ENCODE measurements at places on chromosomes 1 and 21.
A peak's percentile ranks its signal among the peaks of the same experiment; 100 is the strongest.

- no peak for DNase-seq
Observed at GRCh38 chr1:3680488-3681230, 28.3 kb downstream of the TP73 start.

- DNase-seq: no peak
Observed at GRCh38 chr21:39850333-39850732, 16.9 kb upstream of the PCP4 start.

DNA sequence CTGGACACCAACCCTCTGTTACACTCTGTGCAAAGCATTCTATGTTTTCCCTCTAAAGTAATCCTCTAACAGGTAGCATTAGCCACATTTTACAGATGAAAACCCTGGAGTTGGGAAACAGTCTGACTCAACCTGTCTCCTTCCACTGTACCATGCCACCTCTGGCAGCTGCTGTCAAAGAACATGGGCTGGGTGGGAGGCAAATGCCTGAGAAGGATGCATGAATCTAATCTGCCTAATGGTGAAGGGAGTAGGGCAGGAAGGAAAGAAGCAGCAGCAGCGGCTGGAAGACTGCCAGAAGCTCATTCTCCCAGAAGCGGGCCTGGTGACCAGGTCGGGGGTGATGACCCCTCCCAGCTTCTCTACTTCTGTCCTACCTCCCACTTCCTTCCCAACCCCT, 21.7 kb downstream of the LRRC71 start:
- no peak for DNase-seq

DNA sequence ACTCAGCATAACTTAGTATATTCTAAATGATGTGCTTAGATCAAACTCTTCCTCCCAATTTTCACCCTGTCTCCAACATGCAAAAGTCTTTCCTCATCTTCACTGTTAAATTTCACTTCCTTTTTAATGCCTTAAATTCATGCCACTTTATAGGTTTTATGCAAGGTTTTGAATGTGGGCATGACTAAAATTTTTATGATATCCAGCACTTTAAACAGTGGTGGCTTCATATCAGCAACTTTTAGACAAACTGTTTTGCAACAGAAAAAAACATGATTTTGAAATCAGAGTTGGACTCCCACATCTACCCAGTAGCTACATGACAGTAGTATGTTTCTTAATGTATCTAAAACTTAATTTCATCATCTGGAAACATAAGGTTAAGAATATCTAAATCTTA, 84.7 kb upstream of the ZP4 start:
- no peak for DNase-seq

GRCh38 chr1:196381544-196381943, 226.7 kb downstream of the KCNT2 start:
- no peak for DNase-seq

DNA sequence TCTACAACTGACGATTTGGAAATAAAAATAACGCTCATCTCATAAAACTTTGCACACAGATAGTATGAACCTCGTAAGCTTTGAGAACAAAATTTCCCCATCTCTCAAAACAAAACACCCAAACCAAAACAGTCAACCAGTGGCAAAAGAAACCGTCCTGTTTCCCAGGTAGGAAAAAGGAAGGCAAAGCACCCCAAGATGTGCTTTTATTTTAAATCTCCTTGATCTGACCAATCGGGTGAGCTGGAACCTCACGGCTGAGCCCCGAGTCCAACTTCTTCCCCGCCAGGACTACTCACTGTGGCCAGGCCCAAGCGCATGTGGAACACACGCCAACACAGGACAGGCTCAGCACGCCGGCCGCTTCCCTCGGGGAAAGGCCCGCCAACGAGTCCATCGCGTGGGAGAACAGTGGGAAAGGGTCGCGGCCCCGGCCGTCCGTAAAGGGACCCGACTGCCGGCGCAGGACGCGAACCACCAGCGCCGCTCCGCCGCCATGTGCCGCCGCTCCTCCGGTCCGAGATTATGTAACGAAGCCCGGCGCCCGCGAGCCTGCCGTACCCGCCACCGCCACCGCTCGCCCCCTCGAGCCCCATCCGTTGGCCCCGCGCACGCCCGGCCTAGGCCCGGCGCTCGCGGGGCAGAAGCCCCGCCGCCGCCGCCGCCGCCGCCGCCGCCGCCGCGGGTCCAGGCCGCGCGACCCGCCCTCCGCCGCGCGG, 759 bp downstream of the AHCTF1 start:
- DNase-seq: peak; percentile 61

DNA sequence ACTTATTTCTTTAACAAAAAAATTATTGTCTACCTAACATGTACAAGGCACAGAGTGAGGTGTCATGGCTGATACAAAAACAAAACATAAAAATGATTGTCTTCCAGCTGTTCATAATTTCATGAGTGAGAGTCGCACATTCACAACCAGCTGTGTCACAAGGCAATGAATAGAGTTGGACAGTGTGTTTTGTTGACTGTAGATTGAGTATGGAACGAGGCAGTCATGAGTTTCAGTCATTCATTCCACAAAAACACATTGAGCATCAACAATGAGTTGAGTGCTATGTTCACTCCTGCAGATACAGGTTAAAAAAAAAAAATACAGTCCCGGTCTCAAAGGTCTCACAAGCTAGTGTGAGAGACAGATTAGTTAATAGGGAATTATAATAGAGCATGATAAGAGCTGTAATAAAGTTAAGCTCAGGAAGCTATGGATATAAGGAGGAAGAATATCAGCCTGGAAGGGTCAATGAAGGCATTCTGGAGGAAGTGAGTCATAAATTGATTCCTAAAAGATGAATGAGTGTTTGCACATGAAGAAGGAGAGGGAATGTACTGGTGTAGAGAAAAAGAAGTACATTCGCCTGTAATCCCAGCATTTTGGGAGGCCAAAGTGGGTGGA, 47.8 kb upstream of the ARHGAP29 start:
- no peak for DNase-seq

GRCh38 chr1:23657659-23658275, 33.8 kb upstream of the RPL11 start:
- peak; percentile 42 for DNase-seq

GRCh38 chr1:46190539-46190938, 7.7 kb downstream of the POMGNT1 start:
- DNase-seq: no peak

DNA sequence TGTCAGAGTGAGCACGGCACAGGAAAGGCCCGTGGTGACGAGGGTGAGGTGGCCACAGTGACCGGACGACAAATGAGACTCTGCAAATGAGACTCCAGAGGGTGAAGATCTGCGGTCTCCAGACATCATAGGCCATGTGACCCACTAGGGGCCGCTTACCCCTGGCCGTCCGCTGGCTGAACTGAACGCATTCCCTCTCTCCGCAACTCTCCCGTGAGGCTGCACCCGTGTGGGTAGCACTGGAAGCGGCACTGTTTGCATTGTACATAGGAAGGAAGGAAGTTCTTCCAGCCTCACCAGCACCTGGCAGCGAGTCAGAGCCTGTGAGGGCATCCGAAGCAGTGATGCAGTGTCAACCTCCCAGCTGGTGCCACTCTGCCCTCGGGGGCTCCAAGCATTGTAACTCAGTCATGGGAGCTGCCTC, 23.6 kb upstream of the SPSB1 start:
- no peak for DNase-seq

DNA sequence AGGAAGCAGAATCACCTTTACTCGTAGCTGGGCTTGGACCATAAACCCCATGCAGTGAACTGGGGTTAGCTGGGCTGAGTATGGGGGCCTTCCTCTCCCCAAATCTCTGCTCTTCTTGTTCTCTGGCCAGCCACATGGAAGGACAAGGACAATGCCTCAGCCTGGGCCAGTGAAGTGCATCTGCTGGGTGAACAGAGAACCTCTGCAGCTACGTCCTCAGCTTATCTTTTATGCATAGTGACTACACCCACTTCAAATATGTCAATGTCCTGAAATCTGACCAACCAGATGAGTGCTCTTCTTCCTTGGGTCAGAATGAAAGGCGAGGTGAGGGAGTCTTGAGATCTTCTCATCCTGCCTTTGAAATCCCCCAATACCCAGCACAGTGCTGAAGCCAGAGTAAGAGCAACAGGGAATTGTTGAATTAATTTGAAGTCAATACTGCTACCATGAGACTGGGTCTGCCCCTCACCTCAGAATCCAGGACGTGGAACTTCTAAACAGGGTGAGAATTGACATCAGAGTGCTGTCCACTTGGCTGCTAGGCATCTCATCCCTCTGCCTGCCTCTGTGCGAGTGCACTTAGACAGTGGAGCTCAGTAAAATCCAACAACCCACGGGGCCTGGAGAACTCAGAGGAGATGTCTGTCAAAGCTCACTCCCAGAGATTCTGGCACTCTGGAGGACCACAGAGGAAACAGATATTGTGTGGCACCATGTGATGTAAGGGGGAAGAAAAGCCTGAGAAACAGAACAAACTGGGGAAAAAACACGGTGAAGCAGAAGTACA, 99.0 kb downstream of the IER5 start:
- DNase-seq: no peak

GRCh38 chr1:16215882-16216753, 3.7 kb upstream of the ARHGEF19 start:
- DNase-seq: peak; percentile 73

DNA sequence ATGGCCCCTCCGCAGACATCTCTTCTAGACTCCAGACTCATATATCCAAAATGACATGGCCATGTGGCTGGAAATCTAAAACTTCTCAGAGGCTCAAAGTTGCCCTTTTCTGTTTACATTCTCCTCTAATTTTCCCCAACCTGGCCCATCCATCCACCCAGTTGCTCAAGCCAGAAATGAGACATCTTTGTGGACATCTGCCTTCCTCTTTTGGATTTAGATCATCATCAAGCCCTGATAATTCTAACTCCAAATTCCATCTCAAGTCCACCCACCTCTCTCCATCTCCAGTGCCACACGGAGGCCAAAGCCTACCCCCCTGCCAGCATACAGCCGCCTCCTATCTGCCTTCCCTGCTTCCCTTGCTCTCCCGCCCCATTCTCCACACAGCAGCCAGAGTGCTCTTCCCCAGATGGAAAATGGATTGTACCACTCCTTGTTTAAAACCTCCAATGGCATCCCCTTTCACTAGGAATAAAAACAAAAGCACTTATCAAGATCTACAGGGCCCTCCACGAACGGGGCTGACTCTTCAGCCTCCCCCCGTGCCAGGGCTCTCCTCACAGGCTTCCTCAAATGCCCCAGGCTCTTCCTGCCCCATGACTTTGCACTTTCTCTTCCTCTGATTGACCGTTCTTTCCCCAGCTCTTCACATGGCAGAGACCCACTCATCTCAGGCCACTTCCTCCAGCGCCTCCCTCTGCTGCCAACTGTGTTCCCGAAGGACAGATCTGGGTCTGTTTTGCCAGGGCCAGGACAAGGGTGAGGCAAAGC, 40.1 kb downstream of the SYT6 start:
- DNase-seq: no peak

- DNase-seq: no peak
Observed at GRCh38 chr1:219534991-219535390, 77.9 kb downstream of the ZC3H11B start.

Measured in CD4-positive, alpha-beta T cell treated with Interleukin-17A for 4 hours (primary cell).